ENCODE measurements at places on chromosomes 5 and 9.

DNA sequence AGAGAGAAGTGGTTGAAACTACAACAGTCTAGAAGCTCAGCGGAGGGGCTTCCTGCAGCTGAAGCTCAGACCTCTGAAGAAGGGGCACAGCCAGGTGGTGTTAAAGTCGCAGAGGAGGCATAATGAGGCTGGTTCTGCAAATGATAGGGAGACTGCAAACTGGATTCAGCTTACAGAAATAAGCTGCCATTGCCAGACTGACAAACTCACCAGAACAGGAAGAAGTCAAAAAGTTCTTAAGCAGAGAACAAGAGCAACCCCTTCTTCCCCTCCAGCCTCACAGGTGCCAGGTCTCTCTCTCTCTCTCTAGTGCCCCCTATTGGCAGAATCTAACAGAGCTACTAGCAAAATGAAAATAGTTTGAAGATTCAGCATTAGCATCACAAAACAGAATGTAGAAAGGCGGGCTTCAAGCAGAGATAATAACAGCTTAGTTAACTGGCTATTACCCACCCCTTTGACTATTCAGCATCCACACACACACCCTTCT is 76.7 kb downstream of the GRAMD2B start:
- no peak for DNase-seq

- DNase-seq = no peak
Observed at GRCh38 chr5:35136386-35136785, 88.6 kb upstream of the AGXT2 start.

GRCh38 chr9:134214766-134215419 is 50.5 kb upstream of the RNU6ATAC start:
- DNase-seq = no peak

DNA sequence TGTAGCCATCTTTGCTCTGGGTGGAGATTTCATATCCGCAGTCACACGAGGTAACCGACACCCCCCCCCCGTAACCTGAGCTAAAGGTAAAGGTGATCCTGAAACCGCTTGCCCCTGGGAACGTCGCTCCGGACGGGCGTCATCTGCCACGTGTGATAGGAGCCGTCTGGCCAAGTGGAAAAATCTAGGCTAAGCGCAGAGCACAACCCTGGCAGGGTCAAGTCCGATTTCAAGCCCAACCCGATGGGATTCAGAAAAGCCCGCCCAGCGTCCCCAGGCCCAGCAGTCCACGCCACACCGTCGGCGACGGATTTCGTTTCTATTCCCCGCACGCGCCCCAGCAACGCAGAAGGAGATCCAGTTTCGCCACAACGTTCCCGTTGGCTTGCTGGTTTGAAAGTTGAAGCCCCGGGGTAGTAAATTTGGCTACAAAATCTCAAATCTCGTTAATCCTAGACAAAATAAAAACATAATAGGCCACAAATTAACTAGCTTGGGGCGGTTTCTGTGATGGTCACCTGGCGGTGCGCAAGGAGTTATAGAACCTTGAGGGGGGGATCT is 32.4 kb upstream of the NFIB start:
- peak; percentile 57 for DNase-seq

DNA sequence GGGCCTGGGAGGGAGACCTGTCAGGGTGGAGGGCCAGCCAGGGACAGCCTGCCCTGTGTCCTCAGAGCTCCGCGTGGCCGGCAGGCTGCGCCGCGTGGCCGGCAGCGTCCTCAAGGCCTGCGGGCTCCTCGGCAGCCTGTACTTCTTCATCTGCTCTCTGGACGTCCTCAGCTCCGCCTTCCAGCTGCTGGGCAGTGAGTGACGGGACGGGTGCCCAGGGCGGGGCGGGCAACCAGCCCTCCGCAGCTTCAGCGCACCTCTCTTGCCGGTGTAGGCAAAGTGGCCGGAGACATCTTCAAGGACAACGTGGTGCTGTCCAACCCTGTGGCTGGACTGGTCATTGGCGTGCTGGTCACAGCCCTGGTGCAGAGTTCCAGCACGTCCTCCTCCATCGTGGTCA is 1.8 kb downstream of the SLC34A3 start:
- DNase-seq = no peak

GRCh38 chr9:4371108-4371507 is 71.2 kb upstream of the GLIS3 start:
- no peak for DNase-seq

GRCh38 chr5:112161392-112161748 is 257.7 kb downstream of the EPB41L4A start:
- no peak for DNase-seq

- DNase-seq = no peak
Observed at GRCh38 chr5:81409896-81410295, 16.0 kb upstream of the ACOT12 start.

DNA sequence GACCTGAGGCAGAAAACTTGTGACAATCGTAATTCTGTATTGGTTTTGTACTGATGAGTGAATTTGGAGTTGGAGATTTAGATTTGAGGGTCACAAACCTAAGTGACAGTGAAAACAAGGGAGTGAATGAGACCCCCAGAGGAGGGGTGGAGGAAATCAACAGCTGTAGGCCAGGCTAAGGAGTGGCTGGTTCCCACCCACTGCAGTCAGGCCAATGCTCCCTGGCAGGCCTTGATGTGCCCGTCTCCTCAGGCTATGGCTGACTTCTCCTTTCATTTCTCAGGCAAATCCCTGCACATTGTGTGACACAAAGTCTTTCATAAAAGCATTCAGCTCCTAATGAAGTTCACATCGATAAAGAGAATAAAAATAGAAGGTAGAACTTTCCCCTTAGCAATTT is 557.6 kb downstream of the CETN3 start:
- no peak for DNase-seq

DNA sequence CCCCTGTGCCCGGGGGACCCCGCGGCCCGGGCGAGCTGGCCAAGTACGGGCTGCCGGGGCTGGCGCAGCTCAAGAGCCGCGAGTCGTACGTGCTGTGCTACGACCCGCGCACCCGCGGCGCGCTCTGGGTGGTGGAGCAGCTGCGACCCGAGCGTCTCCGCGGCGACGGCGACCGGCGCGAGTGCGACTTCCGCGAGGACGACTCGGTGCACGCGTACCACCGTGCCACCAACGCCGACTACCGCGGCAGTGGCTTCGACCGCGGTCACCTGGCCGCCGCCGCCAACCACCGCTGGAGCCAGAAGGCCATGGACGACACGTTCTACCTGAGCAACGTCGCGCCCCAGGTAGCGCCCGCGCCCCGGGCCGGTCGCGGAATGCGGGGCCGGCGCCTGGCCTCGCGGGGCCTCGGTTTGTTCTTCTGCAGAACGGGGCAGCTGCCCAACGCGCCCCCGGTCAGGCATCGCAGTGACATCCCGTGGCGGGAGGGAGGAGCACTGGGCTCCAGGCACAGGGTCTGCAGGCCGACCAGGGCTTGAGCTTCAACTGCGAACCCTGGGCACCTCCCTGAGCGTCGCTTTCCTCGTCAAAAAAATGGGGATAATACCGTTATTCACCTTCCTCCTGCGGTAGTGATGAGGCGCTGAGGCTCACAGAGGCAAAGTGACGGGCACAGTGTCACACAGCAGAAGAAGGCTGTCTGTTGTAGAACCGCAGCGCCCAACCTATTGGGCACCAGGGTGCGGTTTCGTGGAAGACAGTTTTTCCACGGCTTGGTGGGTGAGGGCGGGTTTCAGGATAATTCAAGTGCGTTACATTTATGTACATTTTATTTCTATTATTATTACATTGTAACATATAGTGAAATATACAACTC is 777 bp downstream of the ENDOG start:
- DNase-seq = peak; percentile 21

GRCh38 chr5:112793201-112793600 is 55.5 kb downstream of the APC start:
- no peak for DNase-seq

DNA sequence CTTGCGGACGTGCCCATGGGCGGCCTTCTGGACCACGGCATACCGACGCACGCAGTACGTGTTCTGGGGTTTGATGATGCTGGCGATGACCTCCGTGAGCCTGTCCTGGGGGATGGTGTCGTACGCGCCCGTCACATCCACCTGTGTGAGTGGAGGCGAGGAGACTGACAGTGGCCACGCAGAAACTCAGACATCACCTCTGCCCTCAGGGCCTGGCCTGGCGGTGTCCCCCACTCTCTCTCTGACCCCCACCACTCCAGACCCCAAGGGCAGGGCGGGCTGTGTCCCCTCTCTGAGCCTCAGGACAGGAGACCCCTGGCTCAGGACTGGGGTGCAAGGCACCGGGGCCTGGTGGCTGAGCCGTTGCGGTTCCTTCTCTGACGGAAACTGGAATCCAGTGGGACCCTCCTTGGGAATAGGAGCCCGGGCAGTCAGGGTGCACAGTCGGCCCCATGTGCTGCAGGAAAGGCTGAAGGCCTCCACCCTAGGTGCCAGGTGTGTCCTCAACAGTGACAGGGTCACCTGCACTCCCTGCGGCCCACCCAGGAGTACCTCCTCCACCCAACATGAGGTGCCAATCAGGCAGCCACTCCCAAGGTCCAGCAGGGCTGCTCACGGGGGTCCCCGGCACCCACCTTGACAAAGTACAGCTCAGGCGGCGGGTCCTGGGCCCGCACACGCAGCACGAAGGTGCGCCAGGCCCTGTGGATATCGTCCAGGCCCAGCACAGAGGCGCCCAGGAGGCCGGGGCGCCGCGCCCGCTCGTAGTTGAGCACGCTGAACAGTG is 16.0 kb downstream of the TERT start:
- DNase-seq = no peak

DNA sequence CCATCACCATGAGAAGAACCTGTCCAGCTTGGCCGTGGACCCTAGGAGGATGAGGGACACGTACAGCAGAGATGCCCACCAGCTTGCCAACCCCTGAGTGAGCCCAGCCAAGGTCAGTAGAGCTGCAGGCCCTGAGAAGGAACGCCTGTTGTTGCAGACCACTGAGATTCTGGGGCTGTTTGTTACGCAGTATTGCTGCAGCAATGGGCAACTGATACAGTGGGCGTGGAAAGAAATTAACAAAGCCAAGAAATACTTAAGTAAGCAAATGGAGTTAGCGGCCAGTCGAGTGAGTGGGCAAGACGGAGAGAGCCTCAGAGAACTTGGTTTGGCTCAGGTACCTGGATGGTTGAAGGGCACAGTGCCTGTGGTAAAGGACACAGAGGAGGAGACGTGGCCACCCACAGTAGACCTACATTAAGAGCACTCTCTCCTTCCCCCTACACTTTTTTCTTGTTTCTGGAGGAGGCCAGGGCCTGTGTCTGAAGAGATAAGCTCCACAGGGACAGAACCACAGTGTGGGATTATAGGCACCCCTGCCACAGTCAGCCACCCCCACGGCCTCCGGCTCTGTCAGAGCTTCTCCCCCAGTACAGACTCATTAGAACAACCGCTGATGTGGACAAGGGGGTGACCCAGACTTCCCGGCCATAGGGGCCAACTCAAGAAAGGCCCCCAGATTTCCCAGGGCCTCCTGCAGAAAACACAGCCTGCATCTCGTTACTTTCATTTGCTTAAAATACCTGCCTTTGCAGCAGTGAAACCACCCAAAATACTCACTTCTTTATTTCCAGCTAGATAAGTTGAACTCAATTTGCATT is 40.1 kb upstream of the GRHPR start:
- DNase-seq = no peak

GRCh38 chr9:135478829-135479468 is 633 bp upstream of the PPP1R26 start:
- DNase-seq = peak; percentile 38

- no peak for DNase-seq
Observed at GRCh38 chr5:15615859-15616258, 115.9 kb downstream of the FBXL7 start.

DNA sequence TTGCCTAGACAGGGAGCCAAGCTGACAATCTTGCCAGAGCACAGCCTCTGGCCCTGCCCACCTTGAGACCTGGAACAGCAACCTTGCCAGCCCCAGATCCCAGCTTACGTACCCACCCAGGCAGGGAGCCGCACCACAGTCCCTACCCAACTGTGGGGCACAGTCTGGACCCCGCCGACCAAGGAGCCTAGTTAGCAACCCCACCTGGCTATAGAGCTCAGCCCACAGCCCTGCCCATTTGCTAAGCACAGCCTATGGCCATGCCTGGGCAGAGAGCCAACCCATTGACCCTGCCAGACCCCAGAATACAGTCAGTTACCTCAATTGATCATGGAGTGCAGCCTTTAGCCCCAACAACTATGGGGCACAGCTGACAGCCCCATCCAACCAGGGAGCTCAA is 97.9 kb upstream of the SH3GL2 start:
- no peak for DNase-seq

DNA sequence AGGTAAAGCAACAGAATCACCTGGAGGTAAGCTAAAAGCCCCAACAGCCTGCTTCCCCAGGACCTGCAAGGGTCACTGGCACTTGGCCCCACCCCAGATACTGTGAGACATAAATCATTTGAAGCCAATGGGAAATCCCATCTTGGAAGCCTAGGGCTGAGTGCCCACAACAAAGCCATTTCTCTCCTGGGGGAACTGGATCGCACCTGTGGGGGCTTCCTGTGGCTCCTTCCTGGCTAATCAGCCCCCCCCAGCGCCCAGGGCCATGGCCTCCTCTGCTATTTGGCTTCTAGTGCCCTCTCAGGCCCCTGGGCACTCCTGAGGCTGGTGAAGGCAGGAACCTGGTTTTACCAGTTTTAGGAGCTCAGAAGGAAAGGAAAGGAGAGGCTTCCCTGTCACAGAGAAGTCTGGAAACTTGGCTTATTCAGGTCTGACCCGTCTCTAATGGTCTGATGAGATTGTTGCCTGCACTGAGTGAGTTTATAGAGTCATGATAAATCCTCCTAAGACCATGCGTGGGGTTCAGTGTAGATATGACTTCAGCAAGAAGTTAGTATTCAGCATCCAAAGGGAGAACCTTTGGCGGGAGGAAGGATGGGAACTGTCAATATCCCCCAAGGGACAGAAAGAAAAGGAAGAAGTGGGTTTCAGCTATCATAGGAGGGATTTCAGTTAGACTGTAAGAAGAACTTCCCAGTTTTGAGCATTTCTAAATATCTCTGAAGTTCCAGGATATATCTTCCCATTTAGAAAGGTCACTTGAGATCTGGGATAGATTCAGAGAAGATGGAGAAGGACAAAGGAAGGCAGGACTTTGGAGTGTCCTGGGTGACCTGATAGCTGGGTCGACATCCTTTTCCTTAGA is 1.2 kb downstream of the KCNMB1 start:
- no peak for DNase-seq

DNA sequence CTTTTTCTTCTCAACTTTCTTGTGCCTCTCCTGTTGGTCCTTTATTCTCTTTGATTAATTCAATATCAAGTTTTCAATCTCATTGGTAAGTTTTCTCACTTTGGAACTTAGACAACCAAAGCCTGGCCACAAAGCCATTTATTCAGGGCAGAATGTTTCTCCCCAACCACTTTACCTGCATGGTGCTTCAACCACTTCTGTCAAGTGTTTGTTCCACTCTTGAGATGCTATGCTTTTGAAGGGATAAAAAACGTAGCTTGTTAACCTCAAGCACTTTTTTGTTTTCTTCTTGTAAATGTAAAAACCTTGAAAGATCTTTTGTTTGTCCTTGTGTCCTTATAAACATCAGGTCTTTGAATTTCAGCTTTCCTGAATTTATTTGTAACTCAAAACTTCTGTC is 966.7 kb downstream of the MAT2B start:
- no peak for DNase-seq

- DNase-seq = no peak
Observed at GRCh38 chr9:95937131-95937530, 61.6 kb downstream of the ERCC6L2 start.
